ENCODE measurements at places on chromosomes 12 and 14.

GRCh38 chr12:5581616-5582015, 149.7 kb downstream of the NTF3 start:
- no peak for DNase-seq

- no peak for DNase-seq
Observed at GRCh38 chr12:3366451-3367110, 124.4 kb upstream of the PRMT8 start.

DNA sequence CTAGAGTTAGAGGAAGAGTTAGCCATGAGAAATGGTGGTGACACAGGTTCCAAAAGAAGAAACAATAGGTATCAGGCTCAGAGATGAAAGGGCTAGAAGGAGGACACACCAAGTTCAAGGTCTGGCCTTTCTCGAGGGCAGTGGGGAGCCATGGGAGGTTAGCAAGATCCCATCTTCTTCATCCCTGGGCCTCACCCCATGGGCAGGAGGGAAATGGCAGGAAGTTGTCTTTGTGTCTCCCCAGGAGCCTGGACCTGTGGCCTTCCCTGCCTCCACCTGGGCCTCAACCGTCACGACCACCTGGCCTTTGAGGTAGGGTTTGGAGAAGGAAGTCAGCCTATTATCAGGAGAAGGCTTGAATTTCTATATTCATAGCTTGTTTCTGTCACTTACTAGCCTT, 5.8 kb upstream of the AQP2 start:
- DNase-seq: no peak

- no peak for DNase-seq
Observed at GRCh38 chr12:107360033-107360432, 266.7 kb upstream of the CRY1 start.

DNA sequence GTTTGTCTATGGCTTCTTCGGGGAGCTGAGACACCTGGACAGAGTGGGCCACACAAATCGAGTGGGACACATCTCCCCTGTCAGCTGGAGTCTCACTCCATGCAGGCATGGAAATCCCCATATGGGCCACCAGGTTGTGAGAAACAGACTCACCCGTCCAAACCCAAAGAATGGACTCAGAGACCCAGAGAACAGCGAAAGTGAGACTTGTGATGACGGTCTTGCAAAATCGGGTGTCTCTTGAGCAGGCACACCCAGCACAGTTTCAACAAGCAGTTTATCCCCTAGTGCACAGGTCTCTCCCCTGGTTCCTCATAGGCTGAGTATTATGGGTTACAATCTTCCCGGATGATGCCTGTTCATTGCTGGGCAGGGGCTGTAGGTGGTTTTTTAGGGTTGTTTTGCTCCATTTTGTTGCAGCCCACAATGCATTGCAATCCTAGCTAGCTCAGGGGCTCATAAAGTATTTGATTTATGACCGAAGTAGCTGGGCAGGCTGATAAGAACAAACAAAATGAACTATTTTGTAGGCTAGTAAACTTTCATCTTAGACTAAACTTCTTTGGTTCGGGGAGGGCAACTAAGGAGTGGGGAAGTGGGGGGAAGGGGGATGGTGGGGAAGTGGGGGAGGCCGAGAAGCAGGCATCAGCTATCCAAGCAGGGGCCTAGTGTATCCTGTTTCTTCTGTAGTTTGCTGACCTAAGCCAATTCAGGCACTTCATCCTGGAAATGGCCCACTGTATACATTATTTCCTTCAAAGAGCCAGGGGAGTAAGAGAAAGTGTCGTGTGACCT, 45.3 kb downstream of the IQSEC3 start:
- no peak for DNase-seq

DNA sequence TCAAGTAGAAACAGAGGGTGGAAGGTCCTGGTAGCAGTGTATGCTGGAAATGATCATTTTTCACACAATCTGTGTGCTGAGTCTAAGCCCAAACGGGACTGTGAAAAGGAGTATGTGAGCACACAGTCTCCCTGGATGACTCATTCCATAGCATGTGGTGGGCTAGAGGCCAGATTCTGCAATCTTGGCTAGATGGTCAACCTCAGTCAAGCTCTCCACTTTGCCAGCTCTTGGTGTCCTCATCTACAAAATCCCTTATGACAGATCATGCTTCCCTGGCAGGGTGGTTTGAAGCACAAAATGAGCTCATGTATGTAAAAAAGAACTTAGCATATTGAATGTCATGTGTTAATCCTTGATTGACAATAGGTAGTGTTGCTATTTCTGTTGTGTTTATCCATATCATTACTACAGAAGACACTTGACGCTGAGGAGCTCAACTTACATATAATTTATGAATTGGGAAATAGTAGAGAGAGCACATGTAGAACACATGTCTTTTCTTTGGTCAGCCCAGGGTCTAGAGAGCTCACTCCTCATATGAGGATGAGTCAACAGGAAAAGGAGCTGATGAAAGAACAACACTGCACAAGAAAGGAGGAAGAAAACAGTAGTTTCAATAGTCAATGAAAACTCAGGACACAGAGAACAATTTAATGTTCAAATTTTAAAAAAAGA, 517.5 kb downstream of the BCL11B start:
- DNase-seq: no peak

DNA sequence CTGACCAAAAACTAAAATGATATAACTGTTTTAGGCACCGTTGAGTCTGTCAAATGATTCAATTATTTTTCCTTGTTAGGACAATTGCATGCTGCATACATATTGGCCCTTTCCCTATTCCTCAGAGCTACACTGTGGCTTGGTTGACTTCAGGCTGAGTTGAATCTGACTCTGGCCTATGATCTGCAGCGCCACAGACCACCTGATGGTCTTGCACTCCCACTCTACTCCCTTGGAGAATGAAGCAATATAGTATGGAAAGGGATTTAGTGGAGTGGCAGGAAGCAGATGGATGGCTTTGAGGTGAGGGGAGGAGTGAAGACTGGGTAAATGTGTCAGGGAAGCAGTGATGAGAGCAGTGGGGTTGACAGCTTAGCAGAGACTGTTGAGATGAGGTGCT, 579.0 kb upstream of the STXBP6 start:
- no peak for DNase-seq

DNA sequence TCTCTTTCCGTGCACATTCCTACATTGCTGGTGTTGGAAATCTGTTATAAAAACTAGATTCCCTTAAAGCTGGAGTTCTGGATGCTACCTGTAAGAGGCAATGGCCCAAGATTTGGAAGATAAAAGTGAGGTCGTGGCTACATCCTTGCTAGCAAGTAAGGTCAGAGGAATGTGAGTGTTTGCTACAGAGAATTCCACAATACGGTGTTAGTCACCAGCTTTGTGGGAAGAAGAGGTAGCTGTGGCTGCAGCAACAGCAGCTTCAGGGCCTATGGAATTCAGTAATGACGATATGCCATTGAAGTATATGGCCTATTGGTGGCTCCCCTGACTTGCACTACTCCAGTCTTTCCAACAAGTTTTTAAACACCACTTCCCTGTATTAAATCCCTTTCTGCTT, 227.7 kb upstream of the TMEM260 start:
- DNase-seq: no peak

GRCh38 chr12:70571705-70572268, 65.4 kb downstream of the PTPRB start:
- no peak for DNase-seq

DNA sequence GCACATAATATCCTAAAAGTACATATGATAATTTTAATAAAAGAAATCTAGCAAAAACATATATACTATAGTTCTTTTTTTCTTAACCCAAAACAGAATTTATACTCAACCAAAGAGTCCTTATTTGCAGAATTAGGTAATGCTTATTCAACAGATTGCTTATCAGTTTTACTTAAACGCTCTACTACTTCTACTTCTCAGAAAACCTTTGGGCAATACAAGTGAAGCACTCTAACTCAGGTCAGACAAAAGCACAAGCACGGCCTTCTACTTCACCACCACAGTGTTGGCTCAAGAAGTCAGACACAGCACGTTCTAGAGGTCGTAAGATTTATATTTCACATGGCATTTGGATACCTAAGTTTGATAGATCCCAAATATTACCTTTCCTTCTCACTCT, 29.2 kb downstream of the DICER1 start:
- no peak for DNase-seq

DNA sequence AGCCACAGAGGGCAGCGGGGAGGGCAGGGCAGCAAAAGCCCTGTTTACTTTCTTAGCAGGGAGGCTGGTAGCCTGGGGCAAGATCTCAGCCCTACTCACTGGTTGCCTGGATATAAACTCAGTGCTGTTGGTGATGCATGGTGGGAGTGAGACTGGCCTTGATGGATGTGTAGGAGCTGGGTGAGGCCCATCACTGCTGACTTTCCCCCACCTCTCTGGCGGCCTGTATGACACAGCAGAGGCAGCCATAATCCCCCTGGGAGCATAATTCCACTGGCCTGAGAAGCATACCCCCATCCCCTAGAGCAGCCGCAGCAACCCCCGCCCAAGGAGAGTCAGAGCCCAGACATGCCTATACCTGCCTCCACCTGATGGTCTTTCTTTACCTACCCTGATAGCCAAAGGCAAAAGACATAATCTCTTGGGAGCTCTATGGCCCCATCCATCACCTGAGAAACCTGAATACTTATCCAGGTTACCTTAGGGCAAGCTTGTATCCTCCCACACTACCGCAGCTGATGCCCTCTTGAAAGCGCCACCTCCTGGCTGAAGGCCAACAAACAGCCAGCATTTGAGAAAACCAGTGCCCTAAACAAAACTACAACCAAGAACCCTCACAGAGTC, 59.3 kb downstream of the DNAI7 start:
- DNase-seq: no peak

DNA sequence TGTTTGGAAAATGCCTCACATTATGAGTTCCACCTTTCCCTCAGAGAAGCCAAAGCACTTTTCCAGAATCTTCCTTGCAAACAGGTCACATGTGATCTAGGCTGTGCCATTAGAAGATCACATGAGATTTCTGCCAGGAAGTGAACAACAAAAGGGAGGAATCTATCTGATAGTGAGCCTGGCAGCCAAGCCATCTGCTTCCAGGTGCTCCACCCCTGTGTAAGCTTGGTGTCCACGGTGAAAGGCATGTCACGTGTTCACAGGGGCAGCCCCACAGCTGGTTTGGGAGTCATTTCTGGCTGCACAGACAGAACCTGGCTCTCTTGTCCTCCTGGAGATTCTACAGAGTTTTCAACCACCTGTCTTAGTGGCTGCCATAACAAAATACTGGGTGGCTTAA, 3.5 kb upstream of the KSR2 start:
- no peak for DNase-seq
